ENCODE measurements at places on chromosomes 3 and 15. TPM values are rescaled to one million over a fixed set of nuclear protein-coding genes. Genes with fewer than 3 reads are reported as not detected.

DNA sequence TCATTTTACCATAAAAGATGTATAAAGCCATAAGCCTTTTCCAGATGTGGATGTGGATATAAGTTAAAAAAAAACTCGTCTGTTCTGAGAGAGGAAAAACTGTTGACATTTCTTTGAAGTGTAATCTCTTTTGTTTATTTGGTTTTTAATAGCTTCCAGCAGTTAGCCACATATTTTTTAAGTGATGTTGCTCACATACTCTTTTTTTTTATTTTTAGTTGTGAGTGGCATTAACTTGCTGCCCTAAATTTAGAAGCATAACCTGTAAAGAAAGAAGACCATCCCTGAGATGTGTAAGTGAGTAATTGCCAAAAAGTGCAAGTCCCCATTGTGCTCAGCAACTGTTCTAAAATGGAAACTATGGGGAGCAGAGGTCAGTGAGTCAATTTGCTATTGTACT is 415.9 kb upstream of the MDFIC2 start:
- no peaks in the 10 kb centered on the region for H3K27me3 ChIP-seq
- no peaks in the 10 kb centered on the region for H3K36me3 ChIP-seq
- no peaks in the 10 kb centered on the region for H3K4me1 ChIP-seq
- H3K27ac ChIP-seq, result no peak overlapping the region
- no peak overlapping the region for H3K4me3 ChIP-seq

GRCh38 chr15:34730701-34731100 is 24.1 kb downstream of the GJD2 start:
- H3K27me3 ChIP-seq, result no peaks in the 10 kb centered on the region
- DNase-seq, result no peak
- H3K27ac ChIP-seq, result no peak overlapping the region
- no peaks in the 10 kb centered on the region for H3K36me3 ChIP-seq

- no peaks in the 10 kb centered on the region for H3K36me3 ChIP-seq
- no peak overlapping the region for H3K27ac ChIP-seq
- no peak overlapping the region for H3K4me3 ChIP-seq
- DNase-seq, result no peak
- H3K27me3 ChIP-seq, result no peaks in the 10 kb centered on the region
Observed at GRCh38 chr3:61978460-61979419, 394.6 kb downstream of the FEZF2 start.

GRCh38 chr3:23202203-23202920 is 765 bp upstream of the UBE2E2 start:
- H3K27ac ChIP-seq, result peak overlapping the region; percentile 68
- H3K27me3 ChIP-seq, result no peaks in the 10 kb centered on the region
- H3K4me3 ChIP-seq, result peak overlapping the region; percentile 83

GRCh38 chr3:53773021-53773436 is 73.2 kb downstream of the CHDH start:
- no peak for DNase-seq
- no peak overlapping the region for H3K27ac ChIP-seq
- no peaks in the 10 kb centered on the region for H3K36me3 ChIP-seq
- H3K4me1 ChIP-seq, result no peaks in the 10 kb centered on the region
- H3K4me3 ChIP-seq, result no peak overlapping the region

- no peak overlapping the region for H3K4me3 ChIP-seq
- no peak for DNase-seq
- no peaks in the 10 kb centered on the region for H3K4me1 ChIP-seq
- H3K36me3 ChIP-seq, result no peaks in the 10 kb centered on the region
- H3K27ac ChIP-seq, result no peak overlapping the region
Observed at GRCh38 chr15:45549541-45550220, 27.1 kb upstream of the SLC30A4 start.

DNA sequence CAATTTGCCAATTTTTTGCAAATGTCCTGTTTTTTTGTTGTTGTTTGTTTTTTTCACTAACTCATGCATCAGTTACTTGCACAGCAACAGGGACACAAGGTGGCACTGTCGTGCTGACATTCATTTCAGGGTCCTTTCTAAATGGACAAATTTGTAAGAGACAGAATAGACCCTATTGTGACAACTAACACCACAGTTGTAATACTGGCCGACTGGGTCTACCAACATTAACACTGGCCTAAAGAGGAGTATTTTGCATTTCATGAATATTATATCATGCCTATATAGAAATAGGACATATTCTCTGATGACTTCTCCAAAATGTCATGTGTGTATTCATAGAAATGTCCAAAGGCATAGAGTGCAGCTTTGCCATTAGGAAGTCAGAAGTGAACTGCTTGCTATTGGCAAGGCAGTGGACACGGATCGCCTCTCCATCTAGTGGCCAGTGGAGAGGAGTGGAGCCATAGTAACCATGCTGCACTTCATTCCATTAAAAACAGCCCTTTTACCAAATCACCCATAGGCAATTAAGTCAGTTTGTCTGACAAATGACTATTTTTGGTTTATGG is 54.8 kb downstream of the ZBTB20 start:
- no peaks in the 10 kb centered on the region for H3K27me3 ChIP-seq
- H3K27ac ChIP-seq, result no peak overlapping the region
- H3K4me3 ChIP-seq, result no peak overlapping the region
- no peaks in the 10 kb centered on the region for H3K4me1 ChIP-seq
- DNase-seq, result peak; percentile 35

DNA sequence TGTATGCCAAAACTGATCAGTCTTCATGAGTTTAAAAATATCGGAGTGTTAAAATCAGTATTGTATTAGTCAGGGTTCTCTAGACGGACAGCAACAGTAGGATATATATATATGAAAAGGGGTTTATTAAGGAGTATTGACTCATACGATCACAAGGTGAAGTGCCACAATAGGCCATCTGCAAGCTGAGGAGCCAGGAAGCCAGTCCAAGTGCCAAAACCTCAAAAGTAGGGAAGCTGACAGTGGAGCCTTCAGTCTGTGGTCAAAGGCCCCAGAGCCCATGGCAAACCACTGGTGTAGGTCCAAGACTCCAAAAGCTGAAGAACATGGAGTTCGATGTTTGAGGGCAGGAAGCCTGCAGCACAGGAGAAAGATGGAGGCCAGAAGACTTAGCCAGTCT is 391.0 kb upstream of the CADM2 start:
- H3K27me3 ChIP-seq, result no peaks in the 10 kb centered on the region
- no peak overlapping the region for H3K27ac ChIP-seq
- H3K36me3 ChIP-seq, result no peaks in the 10 kb centered on the region
- no peaks in the 10 kb centered on the region for H3K4me1 ChIP-seq
- DNase-seq, result no peak
- H3K4me3 ChIP-seq, result no peak overlapping the region

DNA sequence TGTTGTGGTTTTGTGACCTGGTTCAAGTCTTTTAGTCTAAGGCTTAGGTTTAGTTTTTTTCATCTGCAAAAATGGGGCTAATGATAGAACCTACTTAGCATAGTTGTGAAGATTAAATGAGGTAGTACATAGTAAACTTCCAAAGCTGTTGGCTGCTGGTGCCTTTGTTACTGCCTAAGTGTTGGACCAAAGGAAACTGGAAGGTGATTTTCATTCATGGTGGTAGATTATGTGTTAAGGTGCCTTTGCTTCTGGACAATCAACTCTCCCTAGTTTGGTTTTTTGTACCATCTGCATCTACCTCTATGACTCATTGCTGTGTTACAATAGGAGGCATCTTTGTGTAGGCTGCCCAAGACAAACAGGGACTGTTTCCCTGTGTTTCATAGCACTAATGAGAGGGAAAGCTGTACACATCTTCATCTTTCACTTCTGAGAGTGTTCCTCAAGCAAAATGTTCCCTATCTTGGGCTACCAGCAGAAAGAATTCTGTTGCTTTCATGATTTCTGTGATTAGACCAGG is 3.2 kb downstream of the MAP2K1 start:
- no peaks in the 10 kb centered on the region for H3K27me3 ChIP-seq
- peak overlapping the region; percentile 22 for H3K27ac ChIP-seq
- no peak for DNase-seq
- no peak overlapping the region for H3K4me3 ChIP-seq

- no peak for DNase-seq
- no peaks in the 10 kb centered on the region for H3K27me3 ChIP-seq
- no peak overlapping the region for H3K27ac ChIP-seq
- H3K36me3 ChIP-seq, result no peaks in the 10 kb centered on the region
- no peaks in the 10 kb centered on the region for H3K4me1 ChIP-seq
Observed at GRCh38 chr3:102574355-102574754, 139.5 kb downstream of the ZPLD1 start.

- no peak for DNase-seq
- H3K27me3 ChIP-seq, result no peaks in the 10 kb centered on the region
- H3K27ac ChIP-seq, result no peak overlapping the region
- no peaks in the 10 kb centered on the region for H3K4me1 ChIP-seq
Observed at GRCh38 chr3:68249265-68249664, 594.9 kb upstream of the SUCLG2 start.

DNA sequence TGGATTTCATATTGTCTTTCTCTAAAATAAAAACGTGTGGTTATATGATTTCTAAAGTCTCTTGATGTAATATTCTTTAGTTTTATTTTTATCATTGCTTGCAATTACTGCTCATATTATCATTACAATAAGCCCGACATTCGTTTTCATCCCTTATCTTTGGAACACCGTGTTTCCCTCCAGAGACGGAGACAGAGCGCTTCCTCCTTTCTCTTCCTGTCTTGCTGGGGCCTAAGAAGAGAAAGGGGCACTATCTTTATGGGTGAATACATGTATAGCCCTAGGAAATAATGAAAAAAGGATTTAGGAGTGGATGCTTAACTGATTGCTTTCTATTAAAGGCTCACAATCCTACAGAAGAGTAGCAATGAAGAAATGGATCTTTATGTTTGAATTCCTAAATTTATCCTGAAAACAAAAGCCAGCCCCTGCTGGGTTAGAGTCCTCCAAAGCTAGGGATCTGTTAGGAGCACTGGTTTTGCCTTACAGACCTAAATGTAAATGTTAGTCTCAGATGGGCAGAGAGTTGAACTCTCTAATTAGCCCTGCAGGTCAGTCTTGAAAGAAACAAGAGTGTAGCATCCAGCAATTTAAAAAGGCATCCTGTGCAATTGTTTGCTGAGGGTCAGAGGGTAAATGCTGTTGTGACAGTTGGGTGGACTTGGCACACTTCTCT is 145.1 kb downstream of the TP63 start:
- H3K4me1 ChIP-seq, result no peaks in the 10 kb centered on the region
- no peak overlapping the region for H3K4me3 ChIP-seq
- H3K27ac ChIP-seq, result no peak overlapping the region
- no peak for DNase-seq
- no peaks in the 10 kb centered on the region for H3K36me3 ChIP-seq

GRCh38 chr15:101378879-101379278 is 83.8 kb upstream of the SNRPA1 start:
- no peaks in the 10 kb centered on the region for H3K36me3 ChIP-seq
- H3K27me3 ChIP-seq, result no peaks in the 10 kb centered on the region
- H3K4me3 ChIP-seq, result no peak overlapping the region
- H3K27ac ChIP-seq, result no peak overlapping the region

DNA sequence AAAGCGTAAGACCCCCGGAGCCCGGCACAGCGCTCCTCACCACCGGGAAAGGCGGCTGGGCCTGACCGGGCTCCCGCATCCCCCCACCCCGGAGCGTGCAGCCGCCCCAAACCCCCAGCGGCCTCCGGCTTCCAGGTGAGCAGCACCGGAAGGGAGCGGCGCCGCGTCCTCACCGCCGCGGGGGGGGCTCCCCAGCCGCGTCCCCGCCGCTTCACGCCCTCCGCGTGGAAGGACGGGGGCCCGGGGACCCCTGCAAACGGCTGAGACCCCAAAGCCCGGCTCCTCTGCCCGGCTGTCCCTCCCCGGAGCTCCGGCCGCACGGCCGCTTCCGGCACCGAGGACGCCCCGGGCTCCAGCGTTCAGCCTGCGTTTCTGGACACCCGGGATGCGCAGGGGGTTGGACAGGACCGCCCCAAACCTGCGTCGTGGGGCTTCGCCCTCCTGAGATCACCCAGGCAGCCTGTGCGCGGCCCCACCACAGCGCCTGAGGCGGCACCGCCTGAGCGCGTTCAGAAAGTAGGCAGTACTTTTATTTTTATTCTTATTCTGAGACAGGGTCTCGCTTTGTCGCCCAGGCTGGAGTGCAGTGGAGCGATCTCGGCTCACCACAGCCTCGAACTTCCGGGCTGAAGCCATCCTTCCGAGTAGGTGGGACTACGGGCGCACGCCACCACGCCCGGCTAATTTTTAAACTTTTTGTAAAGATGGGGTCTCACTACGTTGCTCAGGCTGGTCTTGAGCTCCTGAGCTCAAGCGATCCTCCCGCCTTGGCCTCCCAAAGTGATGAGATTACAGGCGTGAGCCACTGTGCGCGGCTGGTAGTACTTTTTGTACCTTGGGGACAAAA is 51.6 kb upstream of the BLM start:
- peak overlapping the region; percentile 70 for H3K4me3 ChIP-seq
- DNase-seq, result peak; percentile 73

DNA sequence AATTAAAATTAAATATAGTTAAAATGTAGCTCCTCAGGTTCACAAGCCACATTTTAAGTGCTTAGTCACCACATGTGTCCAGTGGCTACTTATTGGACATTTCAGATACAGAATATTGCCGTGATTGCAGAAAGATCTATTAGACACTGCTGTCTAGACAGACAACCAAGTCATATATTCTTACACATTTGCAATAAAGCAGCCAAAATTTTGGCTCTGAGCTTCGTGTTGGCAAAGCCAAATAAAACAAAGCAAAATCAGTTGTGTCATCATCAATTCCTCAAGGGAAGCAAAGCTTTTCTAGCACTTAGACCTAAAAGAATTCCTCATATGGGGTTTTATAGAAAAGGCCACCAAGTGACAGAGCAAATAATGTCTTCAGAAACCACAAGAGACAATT is 193.1 kb upstream of the LPP start:
- no peak overlapping the region for H3K27ac ChIP-seq
- no peak for DNase-seq
- H3K4me3 ChIP-seq, result no peak overlapping the region
- H3K4me1 ChIP-seq, result no peaks in the 10 kb centered on the region
- no peaks in the 10 kb centered on the region for H3K36me3 ChIP-seq

DNA sequence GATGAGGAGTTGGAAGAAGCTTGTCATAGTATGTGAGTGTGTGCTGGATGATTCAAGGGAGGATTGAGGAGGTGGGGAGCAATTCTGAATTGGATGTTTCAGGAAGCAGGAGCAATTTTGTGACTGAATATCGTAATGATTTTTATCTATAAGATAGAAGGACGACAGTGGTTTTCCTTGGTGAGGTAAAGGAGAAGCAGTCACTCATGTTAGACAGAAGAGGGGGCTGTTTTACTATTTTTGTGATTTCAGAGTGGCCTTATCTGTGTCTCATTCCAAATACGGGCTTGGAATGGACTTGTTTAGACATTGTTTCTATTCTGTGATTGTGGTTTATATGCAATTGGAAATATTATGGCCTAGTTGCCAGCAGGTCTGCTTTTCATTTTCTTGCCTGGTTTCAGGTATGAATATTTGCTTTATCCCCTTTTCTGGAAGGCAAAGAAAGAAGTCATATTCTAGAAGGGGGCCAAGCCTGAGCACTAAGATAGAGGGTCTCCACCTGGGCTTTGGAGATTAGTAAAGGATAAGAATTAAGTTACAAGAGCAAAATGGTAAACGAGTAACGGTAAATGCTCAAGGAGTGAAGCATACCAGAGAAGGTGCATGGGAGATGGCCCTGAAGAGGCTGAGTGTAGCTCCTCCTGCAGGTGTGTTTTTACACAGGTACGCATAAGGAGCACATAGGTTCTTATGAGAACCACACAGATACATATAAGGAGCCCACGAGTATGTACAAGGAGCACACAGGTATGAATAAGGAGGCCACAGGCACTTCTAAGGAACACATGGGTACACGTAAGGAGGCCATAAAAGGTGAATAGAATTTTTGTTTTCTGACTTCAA is 124.6 kb upstream of the KCNAB1 start:
- no peaks in the 10 kb centered on the region for H3K4me1 ChIP-seq
- no peaks in the 10 kb centered on the region for H3K27me3 ChIP-seq
- H3K4me3 ChIP-seq, result no peak overlapping the region
- DNase-seq, result no peak
- H3K27ac ChIP-seq, result no peak overlapping the region
- H3K36me3 ChIP-seq, result no peaks in the 10 kb centered on the region

SERINC4 gene
- not detected for total RNA-seq

RAB11A gene
- 187 TPM for total RNA-seq

SEMA3B gene
- 56.1 TPM for total RNA-seq

LOXL1 gene
- 8.3 TPM for total RNA-seq

TMCO5A gene
- total RNA-seq, result not detected

ZNF385D gene
- 2.2 TPM for total RNA-seq
